ENCODE measurements at places on chromosomes 3 and 15. TPM values are rescaled to one million over a fixed set of nuclear protein-coding genes. Genes with fewer than 3 reads are reported as not detected.

- H3K27ac ChIP-seq = no peak overlapping the region
- no peaks in the 10 kb centered on the region for H3K4me1 ChIP-seq
- H3K36me3 ChIP-seq = no peaks in the 10 kb centered on the region
- no peak for DNase-seq
Measured at GRCh38 chr3:59930170-59930569, 880.3 kb upstream of the CFAP20DC start.

DNA sequence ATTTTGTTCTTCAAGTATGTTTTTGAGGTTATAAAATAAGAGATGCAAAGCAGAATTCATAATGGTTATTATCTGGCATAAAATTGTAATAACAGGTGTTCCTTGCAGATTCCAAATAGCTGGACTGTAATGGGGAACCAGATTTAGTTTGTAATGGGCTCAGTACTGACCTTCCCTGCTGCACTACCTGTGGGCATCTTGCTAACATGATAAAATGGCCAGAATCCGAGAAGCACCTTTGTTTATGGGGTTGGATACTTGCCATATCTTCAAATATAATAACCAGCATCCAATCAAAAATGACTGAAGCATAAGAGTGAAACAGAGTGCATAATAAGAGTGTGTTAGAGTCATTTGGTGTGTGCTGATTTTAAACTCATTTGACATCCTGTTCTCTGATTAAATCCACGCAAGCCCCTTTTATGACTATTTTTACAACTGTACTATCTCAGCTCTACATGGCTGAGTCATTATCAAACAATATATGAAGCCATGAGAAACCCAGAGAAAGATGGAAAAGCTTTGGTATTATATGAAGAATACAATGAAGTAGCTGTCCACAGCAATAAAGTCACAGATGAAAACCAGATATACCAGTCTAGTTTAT, 292.4 kb downstream of the CNTN4 start:
- H3K27me3 ChIP-seq = no peaks in the 10 kb centered on the region
- H3K27ac ChIP-seq = no peak overlapping the region
- no peaks in the 10 kb centered on the region for H3K36me3 ChIP-seq
- H3K4me1 ChIP-seq = no peaks in the 10 kb centered on the region
- no peak overlapping the region for H3K4me3 ChIP-seq
- DNase-seq = no peak

DNA sequence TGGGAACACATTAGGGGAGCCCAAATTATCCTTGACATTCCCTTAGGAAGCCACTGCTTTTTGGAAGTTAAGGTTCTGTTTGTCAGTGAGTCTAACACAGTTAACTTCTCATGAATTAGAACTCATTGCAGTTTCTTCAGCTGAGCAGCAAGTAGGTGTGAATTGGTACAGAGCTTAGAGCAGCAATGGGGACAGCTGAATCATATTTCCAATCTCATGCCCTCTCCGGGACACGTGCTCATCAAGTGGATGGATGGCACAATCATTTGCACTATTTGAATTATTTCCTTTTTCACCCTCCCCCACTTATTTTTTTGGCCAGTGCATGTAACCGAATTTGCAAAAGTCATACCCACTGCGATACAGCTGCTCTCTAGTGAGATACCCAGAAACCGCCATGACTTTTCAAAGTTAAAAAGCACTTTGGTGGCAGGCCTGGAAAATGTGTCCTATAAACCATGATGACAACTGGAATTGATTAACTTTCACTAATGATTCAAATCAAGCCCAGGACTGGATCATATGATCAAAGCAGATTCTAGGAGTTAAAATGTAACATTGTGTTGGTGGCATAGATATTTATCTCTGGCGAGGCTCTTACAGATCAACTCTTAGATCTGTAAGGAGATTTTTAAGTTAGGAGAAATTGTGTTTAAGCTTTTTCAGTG, 76.4 kb downstream of the EBLN2 start:
- H3K4me3 ChIP-seq = no peak overlapping the region
- peaks cover 15% of the 10 kb centered on the region for H3K27me3 ChIP-seq
- H3K36me3 ChIP-seq = no peaks in the 10 kb centered on the region
- H3K4me1 ChIP-seq = no peaks in the 10 kb centered on the region
- H3K27ac ChIP-seq = no peak overlapping the region

GRCh38 chr15:75131269-75131643, 70.4 kb upstream of the C15orf39 start:
- H3K27me3 ChIP-seq = no peaks in the 10 kb centered on the region
- no peak overlapping the region for H3K27ac ChIP-seq
- DNase-seq = no peak
- no peaks in the 10 kb centered on the region for H3K36me3 ChIP-seq
- peaks cover 27% of the 10 kb centered on the region for H3K4me1 ChIP-seq

DNA sequence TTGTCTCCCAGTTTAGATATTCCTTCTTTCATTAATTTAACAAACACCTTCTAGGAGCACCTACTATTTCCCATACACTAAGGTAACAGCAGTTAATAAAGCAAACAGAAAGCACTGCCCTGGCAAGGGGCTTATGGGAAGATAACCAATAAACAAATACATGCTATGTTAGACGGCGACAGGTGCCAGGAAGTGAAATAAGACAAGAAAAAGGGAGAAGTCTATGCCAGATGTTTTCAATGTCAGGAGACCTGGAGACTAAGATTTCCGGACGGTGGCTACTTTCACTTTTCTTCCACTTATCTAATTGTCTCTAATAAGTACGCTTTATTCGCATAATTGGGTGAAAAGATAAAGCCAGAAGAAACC, 32.5 kb upstream of the ZNF445 start:
- H3K27me3 ChIP-seq = no peaks in the 10 kb centered on the region
- H3K4me3 ChIP-seq = peak overlapping the region; percentile 74
- peaks cover 6% of the 10 kb centered on the region for H3K4me1 ChIP-seq
- H3K27ac ChIP-seq = peak overlapping the region; percentile 58
- no peak for DNase-seq

DNA sequence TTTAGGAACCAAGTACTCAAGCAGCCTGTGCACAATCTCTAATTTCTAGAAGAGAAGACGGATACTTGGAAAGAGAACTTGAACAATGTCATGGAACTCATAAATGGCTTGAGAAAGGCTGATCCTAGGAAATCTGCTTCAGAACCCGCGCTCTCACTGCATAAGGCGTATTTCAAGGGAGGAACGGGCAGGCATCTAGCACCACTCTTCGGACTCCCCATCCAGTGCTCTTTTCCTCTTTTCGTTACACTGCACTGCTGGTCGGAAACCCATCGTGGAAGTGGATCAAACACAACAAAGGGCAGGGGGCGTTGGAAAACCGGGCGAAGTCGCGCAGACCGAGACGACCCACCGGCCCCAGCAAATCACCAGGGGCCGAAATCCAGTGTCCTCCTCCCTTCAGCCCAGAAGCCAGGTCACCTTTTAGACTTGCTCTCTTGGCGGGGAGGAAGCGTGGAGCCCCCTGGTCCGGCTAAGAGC, 539 bp upstream of the TLNRD1 start:
- peak overlapping the region; percentile 66 for H3K4me3 ChIP-seq
- peaks cover 7% of the 10 kb centered on the region for H3K36me3 ChIP-seq
- no peak for DNase-seq
- peak overlapping the region; percentile 90 for H3K27ac ChIP-seq
- H3K27me3 ChIP-seq = no peaks in the 10 kb centered on the region

GRCh38 chr3:95899911-95900310, 914.5 kb upstream of the EPHA6 start:
- H3K27ac ChIP-seq = no peak overlapping the region
- H3K4me1 ChIP-seq = no peaks in the 10 kb centered on the region
- no peak overlapping the region for H3K4me3 ChIP-seq
- no peaks in the 10 kb centered on the region for H3K27me3 ChIP-seq

DNA sequence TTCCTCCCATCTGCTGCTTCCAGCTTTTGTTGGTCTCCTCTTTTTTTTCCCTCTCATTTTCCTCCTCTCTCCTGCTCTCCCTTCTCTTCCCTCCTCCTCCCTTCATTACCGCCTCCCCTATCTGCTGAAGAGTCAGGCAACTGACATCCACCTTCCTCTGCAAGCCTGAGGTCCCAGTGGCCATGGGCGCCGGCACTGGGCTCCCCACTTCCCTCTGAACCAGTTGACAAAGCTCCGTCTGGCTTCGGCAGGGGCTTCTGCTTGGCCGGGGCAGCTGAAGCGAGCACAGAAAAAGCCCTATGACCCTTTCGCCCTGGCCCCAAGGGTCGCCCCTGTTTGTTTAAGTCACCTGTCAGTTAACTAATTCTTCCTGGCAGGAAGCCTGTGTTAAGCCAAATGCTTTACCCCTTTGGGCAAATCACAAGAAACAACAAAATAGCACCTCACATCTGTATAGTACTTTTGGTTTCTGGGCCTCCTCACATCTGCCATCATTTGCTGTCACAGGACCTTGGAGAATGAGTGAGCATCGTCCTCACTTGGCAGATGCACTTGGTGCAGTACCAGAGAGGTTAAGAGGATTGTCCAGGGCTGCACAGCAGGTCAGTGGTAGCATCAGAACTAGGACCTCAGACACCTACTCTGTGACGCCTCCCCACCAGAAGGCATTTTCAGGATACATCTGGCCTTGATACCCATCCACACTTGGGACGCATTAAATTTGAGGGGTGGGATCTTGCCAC, 27.7 kb downstream of the ITGA11 start:
- H3K4me1 ChIP-seq = peaks cover 3% of the 10 kb centered on the region
- H3K4me3 ChIP-seq = no peak overlapping the region
- DNase-seq = no peak

DNA sequence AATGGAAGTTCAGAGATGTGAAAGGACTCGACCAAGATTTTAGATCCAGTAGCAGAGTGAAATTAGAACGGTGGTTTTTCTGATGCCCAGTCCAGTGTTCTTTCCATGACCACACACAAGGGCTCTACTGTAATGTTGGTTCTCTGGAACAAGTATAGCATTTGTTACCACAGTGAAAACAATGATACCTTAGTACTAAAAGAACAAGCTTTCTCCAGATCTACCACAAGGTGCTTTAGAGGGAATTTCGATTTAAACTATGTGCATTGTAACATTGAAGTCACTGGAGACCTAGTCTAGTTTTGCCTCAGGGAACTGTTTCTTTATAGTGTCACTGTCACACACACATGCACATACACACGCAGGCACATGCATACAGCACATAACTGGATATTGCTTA, 12.8 kb upstream of the CCNL1 start:
- H3K4me1 ChIP-seq = peaks cover 17% of the 10 kb centered on the region
- DNase-seq = no peak
- no peak overlapping the region for H3K4me3 ChIP-seq
- no peaks in the 10 kb centered on the region for H3K27me3 ChIP-seq
- no peak overlapping the region for H3K27ac ChIP-seq

GRCh38 chr3:123194552-123194951, 7.2 kb upstream of the SEC22A start:
- H3K4me3 ChIP-seq = no peak overlapping the region
- no peaks in the 10 kb centered on the region for H3K36me3 ChIP-seq
- no peaks in the 10 kb centered on the region for H3K27me3 ChIP-seq

DNA sequence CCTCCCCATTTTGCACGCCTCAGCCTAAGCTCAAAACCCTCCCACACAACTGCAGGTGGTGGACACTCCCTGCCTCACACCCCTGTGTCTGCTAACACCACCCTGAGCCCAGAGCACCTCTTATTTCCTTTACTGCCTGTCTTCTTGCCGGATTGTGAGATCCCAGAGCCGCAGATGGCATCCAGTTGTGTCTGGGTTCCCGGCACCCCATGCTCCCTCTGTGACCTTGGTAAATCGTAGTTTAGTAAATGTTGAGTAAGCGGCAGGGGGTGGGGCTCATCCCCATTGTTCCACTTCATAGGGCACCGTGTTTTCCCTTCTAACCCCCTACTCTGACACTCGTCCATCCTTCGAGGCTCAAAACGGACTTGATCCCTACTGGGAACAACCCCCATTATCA, 14.9 kb downstream of the SPINT1 start:
- H3K27ac ChIP-seq = no peak overlapping the region
- no peak overlapping the region for H3K4me3 ChIP-seq
- peaks cover 15% of the 10 kb centered on the region for H3K36me3 ChIP-seq
- H3K4me1 ChIP-seq = peaks cover 26% of the 10 kb centered on the region
- DNase-seq = no peak
- H3K27me3 ChIP-seq = no peaks in the 10 kb centered on the region

GRCh38 chr3:27877061-27878013, 155.2 kb upstream of the EOMES start:
- no peak overlapping the region for H3K27ac ChIP-seq
- DNase-seq = no peak
- H3K36me3 ChIP-seq = no peaks in the 10 kb centered on the region
- H3K27me3 ChIP-seq = 0 out of 2 replicates have a peak, but pooled peaks cover 3% of the 10 kb centered on the region

DNA sequence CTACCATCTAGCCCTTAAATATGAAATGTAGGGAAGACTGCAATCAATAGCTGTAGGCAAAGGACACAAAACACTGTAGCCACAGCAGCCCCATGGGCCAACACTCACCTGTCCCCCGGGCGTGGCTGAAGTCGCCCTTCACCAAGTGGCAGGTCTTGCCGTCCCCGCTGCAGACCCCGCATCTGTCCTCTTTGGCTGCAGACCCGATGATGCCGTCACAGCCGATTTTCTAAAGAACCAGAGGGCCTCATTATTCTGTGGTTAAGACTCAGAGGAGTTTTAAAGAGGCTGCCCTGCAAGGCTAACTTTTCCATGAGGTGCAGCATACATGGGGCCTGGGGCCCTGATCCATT, 245.6 kb downstream of the ADAMTS17 start:
- H3K27ac ChIP-seq = no peak overlapping the region
- DNase-seq = no peak
- no peaks in the 10 kb centered on the region for H3K27me3 ChIP-seq

- no peak for DNase-seq
- no peaks in the 10 kb centered on the region for H3K4me1 ChIP-seq
- H3K27ac ChIP-seq = no peak overlapping the region
- H3K36me3 ChIP-seq = no peaks in the 10 kb centered on the region
- no peaks in the 10 kb centered on the region for H3K27me3 ChIP-seq
Measured at GRCh38 chr3:17054982-17055343, 170.2 kb downstream of the PLCL2 start.

- H3K4me3 ChIP-seq = no peak overlapping the region
- H3K4me1 ChIP-seq = no peaks in the 10 kb centered on the region
- H3K27me3 ChIP-seq = no peaks in the 10 kb centered on the region
- H3K36me3 ChIP-seq = no peaks in the 10 kb centered on the region
Measured at GRCh38 chr3:160368804-160369203, 30.2 kb downstream of the IFT80 start.

- no peaks in the 10 kb centered on the region for H3K36me3 ChIP-seq
- H3K4me1 ChIP-seq = no peaks in the 10 kb centered on the region
- no peaks in the 10 kb centered on the region for H3K27me3 ChIP-seq
- no peak for DNase-seq
- H3K4me3 ChIP-seq = no peak overlapping the region
Measured at GRCh38 chr3:83003917-83004316, 1242.5 kb upstream of the GBE1 start.

DNA sequence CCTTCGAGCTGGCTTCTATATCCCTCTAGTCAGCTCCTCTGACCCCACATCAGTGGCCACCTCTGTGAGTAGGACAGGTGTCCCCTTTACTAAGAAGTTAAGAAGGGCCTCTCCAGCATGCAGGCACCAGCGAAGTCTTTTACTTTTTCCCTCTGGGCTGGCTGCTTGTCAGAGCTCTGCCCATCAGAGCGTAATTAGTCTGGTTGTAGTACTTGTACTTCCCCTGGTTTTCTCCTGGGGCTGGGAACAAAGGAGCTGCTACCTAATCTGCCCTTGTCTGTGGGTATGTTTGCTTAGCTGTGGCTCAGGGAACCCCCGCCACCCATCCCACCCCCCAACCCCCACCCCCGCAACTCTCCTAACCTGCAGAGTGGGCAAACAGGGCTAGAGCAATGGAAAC, 27.4 kb upstream of the ALPK3 start:
- no peaks in the 10 kb centered on the region for H3K4me1 ChIP-seq
- no peaks in the 10 kb centered on the region for H3K27me3 ChIP-seq
- H3K36me3 ChIP-seq = peaks cover 8% of the 10 kb centered on the region

The SEMA3G gene
- 4.2 TPM for total RNA-seq

The OSTN gene
- not detected for total RNA-seq

The PPP1R14D gene
- not detected for total RNA-seq

The NME9 gene
- total RNA-seq = 0.79 TPM

The GOLGA6D gene
- total RNA-seq = 0.12 TPM

The HTR3E gene
- not detected for total RNA-seq

The TRH gene
- not detected for total RNA-seq

The CADPS gene
- total RNA-seq = not detected

Data from HCT116 (cell line).